Activated CD4-positive, CD25-positive, alpha-beta regulatory T cell (primary cell): ENCODE measurements at places on chromosomes 7 and 10.

DNA sequence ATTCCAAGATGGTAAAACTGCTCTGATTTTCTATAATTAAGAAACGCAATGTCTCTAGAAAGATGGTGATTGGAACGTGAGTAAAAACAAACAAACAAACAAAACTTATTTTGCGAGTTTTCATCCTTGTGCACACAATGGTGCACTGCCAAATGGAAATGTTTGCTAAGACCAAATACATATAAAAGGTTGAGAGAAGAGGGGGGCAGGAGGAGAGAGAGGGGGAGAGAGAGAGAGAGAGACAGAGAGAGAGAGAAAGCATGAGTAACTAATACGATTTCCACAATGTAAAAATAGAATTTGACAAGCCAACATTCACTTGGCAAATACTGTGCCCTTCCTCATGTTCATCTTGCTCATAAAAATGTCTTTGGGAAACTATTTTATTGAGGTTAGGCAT, 375.4 kb downstream of the CNTNAP2 start:
- DNase-seq = no peak

DNA sequence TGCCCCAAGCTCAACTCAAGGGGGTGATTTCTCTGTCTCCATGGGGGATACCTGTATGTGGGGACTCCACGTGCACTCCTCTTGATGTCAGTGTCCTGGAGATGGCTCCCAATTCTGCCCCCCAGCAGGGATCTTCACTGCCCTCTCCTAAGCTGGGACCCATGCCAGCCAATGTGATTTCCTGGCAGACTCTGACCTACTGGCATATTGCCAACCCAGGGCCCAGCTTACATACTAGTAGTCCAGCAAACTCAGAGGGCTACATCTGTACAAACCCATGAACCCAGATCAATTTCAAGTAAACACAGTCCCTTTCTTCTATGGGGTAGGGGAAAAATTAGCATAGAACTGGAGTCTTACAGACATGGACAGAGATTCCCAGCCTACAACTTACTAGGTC, 26.2 kb upstream of the BMPR1A start:
- no peak for DNase-seq

GRCh38 chr10:29811751-29812427, 177.1 kb upstream of the SVIL start:
- DNase-seq = no peak

DNA sequence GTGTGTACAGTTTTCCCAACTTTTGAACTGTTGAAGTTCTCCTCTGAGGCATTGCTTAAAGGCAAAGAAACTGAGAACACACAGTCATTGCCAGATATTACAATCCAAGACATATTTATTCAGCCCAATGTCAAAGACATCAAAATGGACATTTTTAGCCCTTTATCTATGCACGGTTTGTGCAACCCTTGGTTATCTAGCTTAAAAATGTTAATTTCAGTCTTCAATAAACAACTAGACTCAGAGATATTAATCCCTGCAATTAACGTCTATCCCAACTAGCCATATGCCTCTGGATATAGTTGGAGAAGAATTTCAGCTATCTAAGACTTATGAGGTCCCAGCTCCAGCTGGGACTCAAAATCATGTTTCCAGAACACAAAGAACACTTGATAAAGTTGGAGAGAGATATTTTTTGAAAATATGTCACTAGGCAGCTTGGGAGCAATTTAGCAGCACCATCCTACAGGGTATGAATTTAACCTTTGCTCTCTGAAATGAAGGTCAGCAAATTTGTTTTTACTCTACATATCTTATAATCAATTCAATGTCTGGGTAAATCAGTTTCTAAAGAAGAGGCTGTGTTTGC, 357.0 kb downstream of the RNLS start:
- DNase-seq = no peak

DNA sequence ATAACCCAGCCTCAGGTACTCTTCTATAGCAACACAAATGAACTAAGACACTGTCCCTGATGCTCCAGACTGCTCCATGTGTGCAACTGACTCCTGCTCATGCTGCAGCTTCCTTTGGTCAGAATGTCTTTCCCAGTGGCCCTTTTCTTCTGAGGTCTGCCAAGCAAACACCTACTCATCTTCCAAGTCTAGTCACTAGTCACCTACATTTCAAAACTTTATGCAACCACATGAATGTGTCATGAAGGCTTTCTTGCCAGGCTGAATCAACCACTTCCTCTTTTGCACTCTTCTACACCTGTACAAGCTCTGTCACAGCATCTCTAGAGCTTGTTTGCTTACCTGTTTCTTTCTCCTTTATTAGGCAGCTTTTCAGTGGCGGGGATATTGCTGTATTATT, 75.8 kb downstream of the LSMEM1 start:
- DNase-seq = no peak

GRCh38 chr7:244974-245373, 45.0 kb upstream of the FOXL3 start:
- DNase-seq = no peak

DNA sequence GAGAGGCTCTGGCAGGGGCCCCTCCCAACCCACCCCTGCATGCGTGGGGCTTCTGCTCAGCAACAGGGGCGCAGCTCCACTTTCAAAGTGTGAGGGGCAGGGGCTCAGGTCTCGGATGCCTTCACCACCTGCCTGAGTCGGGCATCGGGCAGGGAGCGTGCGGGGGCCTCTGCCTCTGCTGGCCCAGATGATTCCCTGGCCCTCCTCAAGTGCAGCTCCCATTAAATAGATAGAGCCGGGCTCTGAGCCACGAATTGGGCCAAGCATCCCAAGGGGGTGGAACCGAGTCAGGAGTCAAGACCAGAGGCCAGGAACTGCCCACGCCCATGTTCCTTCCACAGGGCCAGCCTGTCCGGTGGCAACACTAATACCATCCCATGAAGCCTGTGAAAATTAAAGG, 108.9 kb upstream of the FAM20C start:
- no peak for DNase-seq

DNA sequence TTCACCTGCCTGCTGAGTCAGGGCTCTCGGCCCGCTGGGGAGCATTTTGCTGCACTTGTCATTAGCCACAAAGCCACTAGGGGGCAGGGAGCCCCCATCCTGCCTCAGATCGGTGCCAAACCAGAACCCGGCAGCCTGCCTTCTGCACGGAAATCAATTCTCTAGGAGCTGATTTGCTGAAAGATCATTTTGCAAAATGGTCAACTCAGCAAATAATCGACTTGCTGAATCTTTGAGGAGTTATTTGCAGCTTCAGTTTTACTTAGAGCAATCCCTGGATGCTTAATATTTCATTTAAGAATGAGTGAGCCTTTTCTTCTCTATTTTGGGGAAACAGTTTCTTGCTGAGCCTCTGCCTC, 1.7 kb upstream of the GIMAP8 start:
- DNase-seq = peak; percentile 74

GRCh38 chr7:45048748-45049147, 40.0 kb downstream of the NACAD start:
- no peak for DNase-seq

- DNase-seq = no peak
Measured at GRCh38 chr10:49361178-49361554, 34.7 kb downstream of the DRGX start.
